ENCODE measurements at places on chromosomes 4 and X. TPM values are rescaled to one million over a fixed set of nuclear protein-coding genes. Genes with fewer than 3 reads are reported as not detected.

DNA sequence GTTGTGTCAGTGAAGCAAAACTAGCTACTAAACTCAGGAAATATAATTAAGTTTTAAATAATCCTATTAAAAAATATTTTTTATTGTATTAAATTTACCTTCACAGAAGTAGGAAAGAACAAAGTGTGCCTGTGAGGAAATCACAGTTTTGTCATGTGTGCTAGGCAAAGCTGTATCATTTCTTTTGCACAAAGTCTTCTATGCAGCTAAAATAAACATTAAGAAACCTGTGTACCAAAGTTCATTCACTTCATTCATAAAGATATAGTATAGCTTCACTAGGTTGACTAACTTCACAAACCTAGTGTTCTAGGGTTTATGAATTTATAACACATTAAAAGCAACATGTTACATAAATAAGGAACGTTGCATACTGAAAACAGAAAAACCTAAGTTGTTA lies 131.0 kb downstream of the PDS5A start:
- DNase-seq, result no peak

DNA sequence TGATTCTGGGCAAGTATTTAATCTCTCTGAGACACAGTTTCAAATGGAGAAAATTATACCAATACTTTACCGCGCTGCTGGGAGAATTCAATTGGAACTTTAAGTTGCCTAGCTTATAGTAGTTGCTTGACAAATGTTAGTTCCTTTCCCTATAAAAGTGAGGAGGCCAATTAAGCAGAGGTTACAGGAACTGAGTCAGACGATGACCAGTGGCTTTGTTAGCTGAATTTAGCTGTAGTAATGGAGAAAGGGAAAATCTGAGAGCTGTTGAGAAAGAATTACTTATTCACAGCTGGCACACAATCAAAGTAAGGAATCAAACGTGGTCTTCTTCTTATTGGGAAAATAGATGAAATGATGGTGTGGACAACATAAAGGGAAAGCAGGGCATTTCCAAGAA lies 29.6 kb downstream of the SMARCA1 start:
- DNase-seq, result peak; percentile 56

DNA sequence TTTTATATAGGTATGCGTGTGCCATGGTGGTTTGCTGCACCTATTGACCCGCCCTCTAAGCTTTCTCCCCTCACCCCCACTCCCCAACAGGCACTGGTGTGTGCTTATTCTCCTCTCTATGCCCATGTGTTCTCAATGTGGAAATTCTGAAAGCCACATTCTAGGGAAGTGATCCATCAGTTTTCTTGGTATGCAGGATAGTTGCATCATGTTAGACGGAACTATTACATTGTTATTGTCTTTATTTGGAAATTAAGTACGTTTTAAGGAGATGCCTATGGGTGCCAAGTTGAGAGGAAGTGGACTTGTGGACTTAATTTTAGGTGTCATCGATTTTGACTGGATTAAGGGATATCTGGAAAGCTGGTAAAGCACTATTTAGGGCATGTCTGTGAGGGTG lies 204.6 kb downstream of the RBM46 start:
- no peak for DNase-seq

DNA sequence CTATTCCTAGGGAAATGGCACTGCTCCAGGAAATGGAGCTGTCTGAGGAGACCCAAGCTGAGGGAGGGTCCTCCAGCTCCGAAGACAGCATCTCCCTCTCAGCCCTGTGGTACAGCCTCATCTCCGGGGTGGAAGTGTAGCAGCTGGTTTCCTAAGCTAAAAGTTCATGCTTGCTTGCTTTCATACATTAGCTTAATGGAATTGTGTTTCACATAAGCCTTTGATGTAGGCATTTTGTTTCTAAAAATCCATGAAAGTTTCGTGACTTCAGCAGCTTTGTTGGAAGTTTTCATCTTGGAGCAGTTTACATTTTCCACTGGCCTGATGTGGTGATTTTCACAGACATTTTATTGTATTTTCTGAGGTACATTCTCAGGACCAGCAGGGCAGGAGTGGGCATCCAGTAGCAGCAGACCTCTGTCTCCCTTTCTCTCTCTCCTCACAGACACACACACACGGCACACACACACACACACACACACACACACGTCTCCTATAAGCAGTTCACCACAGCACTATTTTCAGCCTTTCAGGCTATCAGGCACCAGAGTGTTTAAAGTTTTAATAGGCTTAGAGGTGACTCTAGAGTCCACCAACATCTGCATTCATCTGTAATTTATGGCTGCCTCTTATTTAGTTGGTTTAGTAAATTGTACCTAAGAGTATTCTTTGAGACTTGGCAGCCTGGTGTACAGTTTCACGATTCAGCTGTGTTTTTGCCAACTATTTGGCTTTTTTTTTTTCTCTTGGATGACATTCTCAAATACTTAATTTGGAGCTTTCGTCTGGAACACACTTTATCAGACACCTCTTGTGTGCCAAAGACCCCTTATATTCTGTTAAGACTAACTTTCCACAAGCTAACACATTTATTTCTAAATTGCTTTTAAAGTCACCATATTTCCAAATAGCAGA lies 225.8 kb upstream of the SFRP2 start:
- no peak for DNase-seq

DNA sequence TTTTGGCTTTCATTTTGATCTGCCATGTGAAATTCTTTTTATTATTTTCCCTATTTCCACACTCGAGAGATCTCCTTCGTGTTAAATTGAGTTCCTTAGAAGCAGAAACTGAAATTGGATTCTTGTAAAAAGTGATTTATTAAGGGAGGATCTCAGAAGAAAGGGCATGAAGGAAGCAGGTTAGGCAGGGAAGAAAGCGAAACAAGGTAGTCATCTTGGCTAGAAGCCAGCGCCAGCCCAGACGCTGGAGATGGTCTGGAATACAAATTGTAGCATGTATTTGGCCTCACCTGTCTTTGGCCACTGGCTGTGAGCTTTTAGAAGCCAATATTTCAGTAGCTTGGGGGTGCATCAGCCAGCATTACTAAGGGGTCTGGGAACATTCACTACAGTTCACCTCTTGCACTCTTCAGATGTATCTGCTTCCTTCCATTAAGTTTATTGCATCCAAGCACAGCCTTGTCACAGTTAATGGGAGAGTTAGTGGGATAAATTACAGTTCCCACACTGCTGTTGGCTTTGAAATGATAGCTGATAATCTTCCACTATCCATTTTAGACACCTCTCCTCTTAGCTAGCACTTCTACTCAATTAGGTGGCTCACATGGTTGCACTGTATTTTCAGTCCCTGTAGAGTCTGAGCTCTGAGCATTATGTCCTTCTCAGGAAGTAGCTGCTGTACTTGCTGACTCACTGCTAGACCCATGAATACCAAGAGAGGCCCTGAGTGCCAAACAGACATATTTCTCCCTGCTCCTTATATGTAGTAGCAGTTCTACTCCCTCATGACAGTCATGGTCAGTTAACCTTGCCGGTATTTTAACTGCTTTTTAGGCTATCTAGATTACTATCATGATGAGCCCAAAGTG lies 14.6 kb downstream of the GRXCR1 start:
- DNase-seq, result peak; percentile 87

DNA sequence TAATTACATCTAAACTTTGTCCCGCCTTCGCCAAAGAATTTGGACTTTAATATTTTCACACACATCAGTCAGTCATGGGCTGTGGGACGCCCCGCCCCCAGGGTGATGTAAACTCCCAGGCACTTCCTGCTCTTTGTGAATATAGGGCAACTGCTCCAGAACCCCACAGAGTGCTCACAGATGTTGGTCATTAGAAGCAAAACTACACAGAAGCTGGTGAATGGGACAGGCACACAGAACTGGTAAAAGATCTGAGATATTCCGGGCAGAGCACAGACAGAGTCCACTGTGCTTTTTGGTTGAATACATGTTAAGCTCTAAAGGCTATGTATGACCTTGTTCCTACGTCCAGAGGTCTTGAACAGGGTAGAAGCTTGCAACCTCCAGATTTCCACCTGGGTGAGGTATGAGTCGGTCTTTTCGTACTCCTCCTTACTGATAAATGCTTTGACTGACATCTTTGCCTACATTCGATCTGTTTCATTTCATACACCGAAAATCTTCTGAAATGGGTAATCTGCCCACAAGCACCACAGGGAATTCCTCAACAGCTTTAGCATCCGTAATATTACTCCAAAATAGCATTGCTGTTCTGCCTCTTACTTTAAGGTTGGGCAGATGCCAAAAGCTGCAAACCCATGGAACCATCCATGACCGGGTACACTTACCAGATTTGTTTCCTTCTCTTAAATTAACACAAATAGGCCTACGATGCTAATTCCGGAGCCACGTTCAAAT lies 144.6 kb downstream of the AMELX start:
- peak; percentile 49 for DNase-seq

DNA sequence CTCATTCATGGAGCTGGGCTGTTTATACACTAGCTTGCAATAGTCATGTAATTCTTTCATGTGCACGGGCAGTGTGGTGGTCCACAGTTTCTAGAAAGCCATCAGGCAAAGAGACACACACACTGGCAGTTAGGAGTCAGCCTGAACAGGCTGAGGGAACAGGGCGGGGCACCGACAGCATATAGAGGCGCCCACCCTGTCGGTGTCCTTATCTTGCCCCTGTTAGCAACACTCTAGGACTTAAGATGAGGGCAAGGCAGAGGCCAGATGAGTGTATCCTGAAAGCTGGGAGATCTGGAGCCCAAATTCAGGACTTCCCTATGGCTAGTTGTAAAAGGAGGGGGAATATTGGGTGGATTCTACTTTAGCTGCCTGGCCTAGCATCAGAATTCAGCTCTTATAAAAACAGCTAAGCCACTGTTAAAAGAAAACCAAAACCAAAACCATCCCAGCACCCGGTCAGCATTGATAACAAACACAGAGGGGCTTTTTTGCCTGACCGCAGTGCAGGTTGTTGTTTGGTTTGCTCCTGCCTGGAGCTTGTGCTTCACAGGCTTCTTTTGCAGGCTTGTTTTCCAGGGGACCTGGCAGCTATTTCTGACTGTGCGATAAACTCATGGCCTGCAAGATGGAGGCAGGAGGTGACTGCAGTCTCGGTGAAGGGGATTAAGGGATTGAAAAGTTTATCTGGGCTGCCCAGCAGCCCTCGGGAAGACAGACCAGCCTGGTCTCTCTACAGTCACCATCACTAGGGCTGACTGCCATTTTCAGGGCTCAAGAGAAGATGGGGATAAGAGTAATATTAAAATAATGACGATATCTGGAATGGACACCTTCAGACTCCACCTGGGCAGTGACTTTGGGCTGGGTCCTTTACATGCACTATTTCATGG lies 638.9 kb downstream of the MID1IP1 start:
- no peak for DNase-seq

DNA sequence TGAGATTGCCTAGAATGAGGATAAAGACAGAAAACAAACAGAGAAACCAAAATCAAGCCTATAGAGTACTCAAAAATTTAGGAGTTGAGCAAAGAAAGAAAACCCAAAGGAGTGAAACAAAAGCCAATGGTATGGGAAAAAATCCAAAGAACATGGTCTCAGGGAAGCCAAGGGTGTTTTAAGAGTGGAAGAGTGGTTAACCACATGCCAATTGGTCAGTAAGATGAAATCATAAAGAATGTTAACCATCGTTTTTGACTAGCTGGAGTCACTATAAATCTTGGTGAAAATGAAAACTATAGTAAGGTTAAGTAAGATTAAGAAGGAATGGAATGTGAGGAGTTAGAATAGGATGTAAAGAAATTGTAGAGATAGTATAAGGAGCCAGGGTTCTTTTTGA lies 64.7 kb upstream of the RPL34 start:
- DNase-seq, result no peak

GRCh38 chr4:67996127-67996526 lies 32.8 kb upstream of the TMPRSS11A start:
- DNase-seq, result peak; percentile 4

DNA sequence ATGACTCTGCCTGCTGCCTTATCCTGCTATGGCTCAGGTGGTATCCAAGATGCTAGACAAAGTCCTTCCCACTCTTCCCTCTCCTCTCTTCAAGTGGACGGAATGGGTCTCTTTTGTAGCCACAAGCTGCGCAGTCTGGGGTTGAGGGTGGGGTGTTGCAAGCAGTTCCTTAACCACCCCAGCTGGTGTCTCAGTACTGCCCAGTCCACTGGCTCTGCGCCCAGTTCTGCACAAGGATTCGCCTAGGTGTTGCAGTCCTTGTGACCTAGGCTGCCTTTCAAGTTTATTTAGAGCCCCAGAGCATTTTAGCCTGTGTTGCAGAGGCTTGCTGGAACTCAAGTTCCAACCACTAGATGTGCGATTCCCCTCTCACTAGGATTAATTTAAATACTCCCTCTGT lies 120.7 kb downstream of the NEXMIF start:
- DNase-seq, result no peak

DNA sequence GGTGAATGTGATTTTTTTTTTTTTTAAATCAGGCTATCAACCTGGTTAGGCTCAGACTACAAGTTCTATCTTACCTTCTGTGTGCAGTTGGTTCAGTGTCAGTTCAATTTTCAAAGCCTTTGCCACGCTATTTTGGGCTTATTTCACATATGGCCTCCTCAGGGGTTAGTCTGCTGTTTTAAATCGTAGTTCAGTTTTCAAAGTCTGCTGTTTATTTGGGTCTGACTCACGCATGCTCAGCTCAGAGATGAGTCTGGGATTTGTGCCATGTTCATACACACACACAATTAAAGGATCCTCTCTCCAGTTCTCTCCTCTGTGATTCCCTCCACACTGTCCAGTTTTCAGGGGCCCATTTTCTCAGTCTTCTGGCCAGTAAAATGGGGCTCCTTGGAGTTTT lies 32.3 kb upstream of the ZFX start:
- DNase-seq, result peak; percentile 35

Gene NR3C2
- total RNA-seq, result 5.2 TPM

Data from renal cortical epithelial cell (primary cell).